ENCODE measurements at places on chromosomes 3 and 15.

- DNase-seq, result no peak
Measured at GRCh38 chr3:193560870-193561269, 6.2 kb upstream of the ATP13A4 start.

DNA sequence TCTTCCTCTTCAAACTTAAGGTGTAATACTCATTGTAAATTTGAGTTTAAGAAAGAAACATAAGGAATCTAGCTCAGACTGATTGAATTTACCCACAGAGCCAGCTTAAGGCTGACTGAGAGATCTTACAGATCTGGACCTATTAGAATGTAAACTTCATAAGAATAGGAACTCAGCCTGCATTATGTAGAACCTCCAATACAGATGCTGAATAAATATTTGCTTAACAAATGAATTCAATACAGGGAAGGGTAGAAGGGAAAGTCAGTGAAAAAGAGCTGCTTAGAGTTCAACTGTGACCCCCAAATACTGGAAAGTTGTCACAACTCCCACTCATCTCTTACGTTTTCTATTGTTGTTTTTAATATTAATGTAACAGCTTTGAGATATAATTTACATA lies 11.5 kb downstream of the KPNA4 start:
- no peak for DNase-seq

- DNase-seq, result no peak
Measured at GRCh38 chr3:71532639-71533395, 50.7 kb downstream of the FOXP1 start.

GRCh38 chr3:195441992-195442572 lies 738 bp downstream of the ACAP2 start:
- peak; percentile 56 for DNase-seq

GRCh38 chr3:195226445-195226844 lies 44.5 kb downstream of the XXYLT1 start:
- no peak for DNase-seq
